Endothelial cell (in vitro differentiated cells): ENCODE measurements at places on chromosomes 5 and 9. TPM values are rescaled to one million over a fixed set of nuclear protein-coding genes. Genes with fewer than 3 reads are reported as not detected.

- H3K4me1 ChIP-seq: peaks cover 13% of the 10 kb centered on the region
- peak overlapping the region; percentile 42 for H3K27ac ChIP-seq
- H3K4me3 ChIP-seq: no peak overlapping the region
- peaks cover 2% of the 10 kb centered on the region for H3K27me3 ChIP-seq
- H3K36me3 ChIP-seq: no peaks in the 10 kb centered on the region
Measured at GRCh38 chr5:122126756-122127321, 2.5 kb upstream of the ZNF474 start.

DNA sequence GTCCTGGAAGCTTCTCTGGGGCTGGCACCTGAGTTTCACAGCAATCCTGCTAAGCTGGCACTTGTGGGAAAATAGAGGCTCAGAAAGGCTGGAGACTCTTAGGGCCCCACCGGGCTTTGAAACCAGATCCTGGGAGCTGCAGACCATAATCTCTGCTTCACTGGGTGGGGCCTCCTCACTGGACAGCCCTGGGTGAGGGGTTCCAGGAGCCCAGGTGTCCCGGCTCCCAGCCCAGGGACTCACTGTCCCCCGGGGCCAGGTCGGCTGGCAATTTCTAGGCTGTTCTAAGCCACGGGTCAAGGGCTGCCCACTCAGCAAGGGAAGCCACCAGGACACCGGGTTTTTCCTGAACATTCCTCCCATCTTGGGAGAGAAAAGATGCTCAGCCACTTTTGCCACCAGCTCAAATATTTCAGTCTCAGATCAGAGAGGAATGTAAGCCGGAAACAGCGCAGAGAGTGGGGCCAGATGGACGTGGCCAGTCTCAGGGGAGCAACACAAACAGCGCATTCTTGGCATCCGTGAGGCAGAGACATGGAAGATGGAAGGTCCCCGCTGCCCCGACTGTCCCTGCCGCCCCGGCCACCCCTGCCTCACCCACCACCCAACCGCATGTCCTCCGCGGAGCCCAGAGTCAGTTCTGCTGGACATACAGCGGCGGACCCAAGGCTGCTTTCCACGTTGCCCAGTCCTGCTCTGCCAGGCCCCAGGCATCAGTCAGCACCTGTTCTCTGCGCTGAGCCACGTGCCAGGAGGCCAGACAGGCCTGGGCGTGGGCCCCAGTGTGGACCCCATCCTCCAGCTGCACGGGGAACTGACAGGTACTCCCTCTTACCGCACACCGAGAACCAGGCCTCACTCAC lies 72.6 kb downstream of the VAV2 start:
- no peak overlapping the region for H3K27ac ChIP-seq
- H3K4me1 ChIP-seq: peaks cover 14% of the 10 kb centered on the region
- H3K27me3 ChIP-seq: peaks cover 10% of the 10 kb centered on the region
- no peak for DNase-seq
- H3K36me3 ChIP-seq: peaks cover 6% of the 10 kb centered on the region

GRCh38 chr5:1974081-1974480 lies 91.4 kb upstream of the IRX4 start:
- no peak overlapping the region for H3K27ac ChIP-seq
- H3K36me3 ChIP-seq: no peaks in the 10 kb centered on the region
- H3K27me3 ChIP-seq: peaks cover 2% of the 10 kb centered on the region
- H3K4me1 ChIP-seq: peaks cover 7% of the 10 kb centered on the region
- DNase-seq: no peak

The PCYOX1L gene
- 18.3 TPM for total RNA-seq

- no peak overlapping the region for H3K4me3 ChIP-seq
- no peak for DNase-seq
- H3K27ac ChIP-seq: no peak overlapping the region
- peaks cover 3% of the 10 kb centered on the region for H3K4me1 ChIP-seq
- peaks cover 2% of the 10 kb centered on the region for H3K27me3 ChIP-seq
- no peaks in the 10 kb centered on the region for H3K36me3 ChIP-seq
Measured at GRCh38 chr9:94554078-94554438, 825 bp upstream of the PCAT7 start.

The CREBRF gene
- total RNA-seq: 19.9 TPM

The FXN gene
- 14.4 TPM for total RNA-seq

DNA sequence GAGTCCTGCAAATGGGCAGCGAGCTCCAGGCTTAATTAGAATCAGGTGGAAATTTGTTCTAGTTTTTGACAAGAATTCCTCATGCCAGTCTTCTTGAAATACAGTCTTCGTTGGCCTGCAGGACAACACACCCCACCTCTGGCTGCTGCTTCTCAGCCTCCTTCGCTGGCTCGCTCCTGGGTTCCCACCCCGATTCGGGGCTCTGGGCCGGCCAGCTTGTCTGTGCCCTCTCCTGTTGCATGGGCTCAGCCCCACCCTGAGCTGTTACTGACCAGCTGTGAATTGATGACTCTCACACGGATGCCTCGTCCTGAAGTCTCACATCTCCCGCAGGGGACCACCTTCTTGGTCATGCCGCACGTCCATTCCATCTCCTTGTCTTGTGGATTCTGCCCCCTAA lies 21.0 kb downstream of the PSD2 start:
- H3K27ac ChIP-seq: no peak overlapping the region
- H3K36me3 ChIP-seq: no peaks in the 10 kb centered on the region
- no peak for DNase-seq
- H3K4me3 ChIP-seq: no peak overlapping the region

The PFN3 gene
- total RNA-seq: not detected

The WNT8A gene
- total RNA-seq: 0.69 TPM

The DCAF10 gene
- 14.9 TPM for total RNA-seq

DNA sequence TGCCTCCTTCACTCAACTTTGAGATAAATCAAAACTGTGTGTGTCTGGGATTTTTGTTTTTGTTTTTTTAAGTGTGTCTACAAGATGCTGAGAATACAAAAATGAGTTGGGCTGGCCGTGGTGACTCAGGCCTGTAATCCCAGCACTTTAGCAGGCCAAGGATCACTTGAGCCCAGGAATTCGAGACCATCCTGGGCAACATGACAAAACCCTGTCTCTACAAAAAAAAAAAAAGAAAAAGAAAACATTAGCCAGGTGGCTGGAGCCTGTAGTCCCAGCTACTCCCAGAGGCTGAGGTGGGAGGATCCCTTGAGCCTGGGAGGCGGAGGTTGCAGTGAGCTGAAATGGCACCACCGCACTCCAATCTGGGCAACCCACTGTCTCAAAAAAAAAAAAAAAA lies 21.0 kb downstream of the HNRNPK start:
- peaks cover 8% of the 10 kb centered on the region for H3K27me3 ChIP-seq
- H3K27ac ChIP-seq: no peak overlapping the region
- H3K36me3 ChIP-seq: no peaks in the 10 kb centered on the region
- no peak for DNase-seq

The PLAC8L1 gene
- 0.80 TPM for total RNA-seq

- H3K27me3 ChIP-seq: peaks cover 1% of the 10 kb centered on the region
- no peaks in the 10 kb centered on the region for H3K36me3 ChIP-seq
- H3K27ac ChIP-seq: no peak overlapping the region
Measured at GRCh38 chr5:169706758-169707450, 69.8 kb downstream of the DOCK2 start.

The LPAR1 gene
- total RNA-seq: 5.6 TPM

GRCh38 chr9:34689512-34689911 lies 1.6 kb downstream of the CCL19 start:
- peaks cover 12% of the 10 kb centered on the region for H3K27me3 ChIP-seq
- H3K36me3 ChIP-seq: no peaks in the 10 kb centered on the region
- DNase-seq: no peak
- no peak overlapping the region for H3K27ac ChIP-seq

- DNase-seq: no peak
- H3K36me3 ChIP-seq: no peaks in the 10 kb centered on the region
- peaks cover 3% of the 10 kb centered on the region for H3K27me3 ChIP-seq
Measured at GRCh38 chr5:87423755-87424154, 11.0 kb upstream of the CCNH start.

DNA sequence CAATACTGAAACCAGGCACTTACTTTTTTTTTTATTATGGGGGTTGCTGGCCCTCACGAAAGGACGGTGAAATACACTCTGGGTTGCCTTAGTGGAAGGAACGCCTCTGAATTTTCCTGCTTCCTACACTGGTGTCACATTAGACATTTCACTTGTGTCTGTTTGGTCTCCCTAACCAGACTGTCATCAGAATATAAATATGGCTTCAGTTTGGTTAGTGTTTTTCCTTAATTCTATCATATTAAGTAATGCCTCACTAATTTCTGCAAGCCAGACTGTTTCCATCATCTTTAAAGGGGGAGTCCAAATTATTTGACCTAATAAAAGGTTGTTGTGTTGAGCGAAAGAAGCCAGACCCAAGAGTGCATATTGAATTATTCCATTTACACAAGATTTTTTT lies 4.7 kb downstream of the GLIS3 start:
- peaks cover 11% of the 10 kb centered on the region for H3K27me3 ChIP-seq
- no peak for DNase-seq
- no peaks in the 10 kb centered on the region for H3K36me3 ChIP-seq

GRCh38 chr5:15850939-15851341 lies 328.7 kb downstream of the MARCHF11 start:
- peaks cover 50% of the 10 kb centered on the region for H3K4me1 ChIP-seq
- no peak overlapping the region for H3K4me3 ChIP-seq
- no peaks in the 10 kb centered on the region for H3K27me3 ChIP-seq
- H3K27ac ChIP-seq: peak overlapping the region; percentile 91

GRCh38 chr9:83065233-83065632 lies 2.3 kb upstream of the RASEF start:
- H3K4me3 ChIP-seq: no peak overlapping the region
- no peak for DNase-seq
- H3K27ac ChIP-seq: no peak overlapping the region
- H3K4me1 ChIP-seq: peaks cover 5% of the 10 kb centered on the region

The IFNA21 gene
- total RNA-seq: not detected

- no peak overlapping the region for H3K4me3 ChIP-seq
- peaks cover 4% of the 10 kb centered on the region for H3K36me3 ChIP-seq
- H3K27me3 ChIP-seq: no peaks in the 10 kb centered on the region
- H3K27ac ChIP-seq: no peak overlapping the region
Measured at GRCh38 chr5:175920231-175920811, 47.8 kb downstream of the THOC3 start.

The ADRA1B gene
- total RNA-seq: not detected

DNA sequence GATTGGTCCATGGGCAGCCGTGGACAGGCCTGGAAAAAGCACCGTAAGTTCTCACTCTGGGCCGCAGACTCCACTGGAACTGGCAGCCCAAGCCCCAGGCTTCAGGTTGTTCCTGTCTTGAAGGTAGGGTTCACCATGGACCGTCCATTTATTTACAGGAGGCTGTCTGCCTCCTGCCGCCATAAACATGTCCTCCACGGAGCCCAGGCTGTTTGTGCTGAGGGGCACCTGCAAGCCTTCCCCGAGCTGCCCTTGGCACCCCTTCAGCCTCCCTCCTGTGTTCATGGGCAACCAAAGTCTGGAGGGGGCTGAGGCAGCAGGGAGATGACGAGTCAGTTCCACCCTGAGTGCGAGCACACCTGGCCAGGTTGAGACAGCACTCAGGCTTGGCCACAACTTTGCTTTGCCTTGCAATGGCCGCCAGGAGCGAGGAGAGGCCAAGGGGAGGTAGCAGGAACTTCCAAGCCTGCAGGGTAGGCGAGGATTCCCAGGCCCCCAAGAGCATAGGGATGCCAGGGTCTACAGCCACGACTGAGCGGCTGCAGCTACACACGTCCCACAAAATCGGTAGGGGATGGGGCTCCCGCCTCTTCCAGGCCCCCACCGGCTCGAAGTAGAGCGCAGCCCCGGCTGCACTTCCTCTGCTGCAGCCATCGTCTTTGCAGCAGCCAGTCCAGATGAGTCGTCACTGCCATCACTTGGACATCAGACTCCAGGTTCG lies 1625.6 kb upstream of the ACO1 start:
- no peak for DNase-seq
- H3K4me3 ChIP-seq: no peak overlapping the region
- H3K27ac ChIP-seq: no peak overlapping the region
- peaks cover 1% of the 10 kb centered on the region for H3K27me3 ChIP-seq
- H3K36me3 ChIP-seq: no peaks in the 10 kb centered on the region

GRCh38 chr5:172945151-172945550 lies 14.1 kb upstream of the RPL26L1 start:
- no peak overlapping the region for H3K4me3 ChIP-seq
- H3K36me3 ChIP-seq: peaks cover 5% of the 10 kb centered on the region
- no peak overlapping the region for H3K27ac ChIP-seq
- H3K4me1 ChIP-seq: peaks cover 6% of the 10 kb centered on the region
